Globus pallidus (tissue), 1 donor: ENCODE measurements at places on chromosomes 1 and 21.

DNA sequence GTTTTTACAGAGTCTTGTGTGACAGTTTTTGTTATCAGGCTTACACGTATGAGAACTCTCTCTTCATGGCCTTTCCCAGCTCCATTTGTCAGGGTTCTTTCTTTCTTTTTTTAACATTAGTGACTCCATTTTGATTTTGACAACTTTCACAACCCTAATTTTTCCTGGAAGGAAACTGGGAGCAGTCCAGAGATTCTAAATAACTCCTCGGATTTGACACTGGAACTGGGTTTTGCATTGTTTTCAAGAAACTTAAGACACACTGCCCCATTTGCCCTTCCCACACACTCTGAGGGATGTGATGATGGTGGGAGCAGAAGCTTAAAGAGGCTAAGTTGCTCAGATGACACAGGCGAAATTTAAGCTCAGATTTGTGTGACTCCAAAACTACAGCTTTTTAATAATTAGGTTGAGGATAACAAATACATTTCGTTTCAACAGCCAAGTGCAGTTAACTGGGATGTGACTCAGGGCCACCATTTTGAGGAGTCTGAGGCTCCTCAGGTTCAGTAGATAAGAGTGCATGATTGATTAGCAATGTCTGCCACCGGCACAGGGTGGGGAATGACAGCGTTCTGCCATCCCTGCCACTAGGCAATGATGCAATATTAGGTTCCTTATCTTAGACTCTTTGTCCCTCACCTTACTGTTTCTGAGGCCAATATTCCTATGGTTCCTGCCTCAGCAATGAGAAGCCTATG, 95.1 kb upstream of the ATP1A1 start:
- DNase-seq: no peak

- DNase-seq: no peak
Observed at GRCh38 chr1:109849655-109850054, 61.0 kb upstream of the CSF1 start.

DNA sequence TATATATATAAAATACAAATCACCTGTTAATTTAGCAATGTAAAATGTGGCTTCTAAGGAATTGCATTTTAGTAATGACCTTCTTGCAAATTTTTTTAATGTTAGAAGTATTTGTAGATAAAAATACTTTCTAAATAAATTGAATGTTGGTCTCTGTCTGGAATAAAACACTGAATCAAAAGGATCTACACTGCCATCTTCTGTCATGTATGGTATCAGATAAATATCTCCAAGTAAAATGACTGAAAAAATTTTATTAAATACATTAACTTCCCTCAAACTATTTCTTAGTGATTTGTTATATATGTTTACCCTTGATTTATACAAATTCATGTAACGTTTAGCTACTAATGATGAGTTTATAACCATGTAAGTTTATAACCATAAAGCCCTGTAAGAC, 2029.3 kb downstream of the MRPL39 start:
- no peak for DNase-seq

- peak; percentile 82 for DNase-seq
Observed at GRCh38 chr21:20943561-20943997, 54.6 kb upstream of the NCAM2 start.

DNA sequence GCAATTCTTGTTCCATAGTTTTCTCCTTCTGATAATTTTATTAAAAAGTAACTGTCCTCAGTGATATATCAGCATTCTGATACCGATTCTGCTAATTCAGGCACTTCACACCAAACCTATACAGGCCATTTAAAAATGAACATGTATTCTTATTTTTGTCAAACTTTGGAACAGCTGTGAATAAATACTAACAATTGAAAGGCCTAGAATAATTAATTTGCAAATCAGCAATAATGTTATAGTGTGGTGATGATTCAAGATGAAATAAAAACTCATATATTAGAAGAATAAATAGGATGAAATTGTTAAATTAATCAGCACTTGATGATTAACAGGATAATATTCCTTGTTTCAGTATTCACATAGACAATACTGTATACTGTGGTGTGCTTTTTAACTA, 9.9 kb downstream of the CDKN2C start:
- DNase-seq: no peak

DNA sequence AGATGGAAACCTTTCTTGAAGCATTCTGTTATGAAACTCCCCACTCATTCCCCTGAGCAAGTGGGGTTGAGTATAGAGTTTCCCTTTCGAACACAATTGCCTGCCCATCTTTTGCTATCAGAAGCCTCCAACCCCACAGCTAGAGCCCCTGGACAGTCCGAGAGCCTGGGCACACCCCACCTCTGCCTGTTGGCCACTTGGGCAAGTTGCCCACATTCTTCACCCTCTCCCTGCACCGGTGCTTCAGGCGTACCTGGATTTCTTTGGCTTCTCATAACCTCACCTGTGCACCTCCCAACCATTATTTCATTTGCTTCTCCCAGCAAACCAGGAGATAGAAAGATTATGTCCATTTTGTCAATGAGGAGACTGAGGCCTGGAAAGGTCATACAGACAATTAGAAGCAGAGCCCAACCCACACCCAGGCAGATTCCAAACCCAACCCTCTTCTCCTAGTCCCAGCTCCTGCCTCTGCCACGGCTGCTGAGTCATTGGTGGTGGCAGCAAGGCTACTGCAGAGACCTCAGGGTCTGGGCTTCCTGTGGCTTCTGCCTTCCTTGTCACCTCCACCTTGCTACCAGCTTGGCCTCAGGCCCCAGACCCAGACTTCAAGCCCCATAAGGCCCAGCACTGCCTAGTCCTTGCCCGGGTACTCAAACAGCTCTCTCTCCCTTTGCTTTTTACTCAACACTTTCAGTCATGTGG, 118.7 kb upstream of the ZBTB40 start:
- no peak for DNase-seq
